ENCODE measurements at places on chromosomes 7 and 10.
A peak's percentile ranks its signal among the peaks of the same experiment; 100 is the strongest.

- no peak for DNase-seq
These were observed 134.7 kb downstream of the EMX2 start for GRCh38 chr10:117677239-117677638.

GRCh38 chr10:24706479-24707118, 17.1 kb downstream of the ARHGAP21 start:
- peak; percentile 9 for DNase-seq

DNA sequence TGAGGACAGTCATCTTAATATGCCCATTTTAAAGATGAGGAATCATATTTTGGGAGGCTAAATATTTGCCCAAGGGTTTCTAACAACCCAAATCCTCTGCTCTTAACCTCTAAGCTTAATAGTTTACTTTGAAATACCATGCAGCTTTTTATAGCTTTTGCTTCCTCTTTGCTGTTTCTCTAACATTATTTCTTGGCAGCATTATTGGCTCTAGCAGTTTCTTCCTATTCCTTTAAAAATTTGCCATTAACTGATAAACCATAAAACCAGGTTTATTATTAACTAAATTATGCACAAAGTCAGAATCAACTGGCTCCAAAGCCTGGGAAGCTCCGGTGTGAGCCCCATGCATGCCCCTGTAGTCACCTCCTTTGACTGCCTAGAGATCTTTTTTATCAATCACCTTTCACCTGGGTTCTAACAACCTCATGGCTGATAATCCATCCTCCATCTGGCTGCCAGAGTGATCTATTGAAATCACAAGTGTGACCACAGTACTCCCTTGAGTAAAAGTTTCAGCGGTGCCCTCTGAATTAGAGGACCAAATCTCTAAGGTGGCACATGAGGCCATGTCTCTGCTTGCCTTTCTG, 62.4 kb downstream of the ITGB8 start:
- DNase-seq, result no peak

GRCh38 chr7:80641548-80641947, 3.1 kb downstream of the CD36 start:
- DNase-seq, result no peak

DNA sequence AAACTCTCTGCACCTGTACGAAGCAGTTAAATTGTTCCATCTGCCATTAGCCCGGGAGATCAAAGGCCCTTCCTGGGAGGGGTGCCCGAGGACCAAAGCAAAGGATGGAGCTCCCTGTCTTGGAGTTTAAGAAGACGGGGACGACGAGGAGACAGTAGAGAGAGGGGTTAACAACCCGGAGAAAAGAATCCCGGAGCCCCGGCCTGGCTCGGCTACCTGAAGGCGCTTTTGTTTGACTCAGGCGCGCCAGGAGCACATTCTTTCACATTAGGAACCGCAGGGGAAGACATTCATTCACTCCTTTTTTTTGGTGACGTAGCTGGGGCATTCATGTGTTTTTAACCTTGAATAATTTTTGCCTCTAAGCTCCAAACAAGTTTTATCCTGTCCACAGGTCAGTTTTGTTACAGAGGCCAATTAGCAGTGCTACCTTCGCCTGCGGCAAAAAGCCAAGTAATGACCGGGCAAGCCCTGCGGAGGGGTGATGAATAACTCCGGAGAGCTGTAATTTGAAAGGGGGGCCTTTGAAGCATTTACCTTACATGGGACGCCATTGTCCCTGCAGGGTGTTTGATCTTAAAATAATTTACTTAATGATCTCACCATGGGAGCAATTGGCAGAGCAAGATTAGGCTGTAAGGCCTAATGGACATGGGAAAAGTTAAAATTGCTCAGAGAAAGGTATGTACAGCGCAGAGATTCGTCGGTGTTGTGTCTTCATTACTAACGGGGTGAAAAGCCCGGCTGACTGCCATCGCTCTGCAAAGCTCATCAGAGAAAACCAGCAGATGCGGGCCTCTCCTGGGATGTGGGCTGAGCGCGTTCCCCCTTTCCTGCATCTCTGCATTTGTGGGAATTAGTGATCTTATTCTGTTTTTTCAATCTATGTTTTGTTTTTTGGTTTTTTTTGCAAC, 258.0 kb upstream of the SP4 start:
- no peak for DNase-seq

- DNase-seq, result no peak
These were observed 566.0 kb downstream of the SUGCT start for GRCh38 chr7:40700653-40701421.

DNA sequence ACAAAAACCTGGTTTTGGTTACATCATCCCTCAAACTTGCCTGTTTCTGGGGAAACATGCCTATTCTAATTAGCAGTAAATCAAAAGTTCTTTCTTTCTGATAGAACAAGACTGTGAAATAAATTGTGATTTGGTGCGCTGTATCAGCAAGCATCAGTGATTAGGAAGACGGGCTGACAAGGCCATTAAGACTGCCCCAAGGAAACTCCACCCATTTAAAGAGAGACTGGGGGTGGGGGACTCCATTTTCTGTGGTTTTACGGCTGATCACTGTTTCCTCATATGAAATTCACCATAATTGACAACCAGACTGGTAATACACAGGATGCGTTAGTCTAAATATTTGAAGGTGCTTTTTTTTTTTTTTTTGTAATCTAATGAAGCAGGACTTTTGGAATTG, 68.7 kb downstream of the MBL2 start:
- no peak for DNase-seq

GRCh38 chr7:78018641-78019446, 220.3 kb downstream of the PHTF2 start:
- DNase-seq, result peak; percentile 20

DNA sequence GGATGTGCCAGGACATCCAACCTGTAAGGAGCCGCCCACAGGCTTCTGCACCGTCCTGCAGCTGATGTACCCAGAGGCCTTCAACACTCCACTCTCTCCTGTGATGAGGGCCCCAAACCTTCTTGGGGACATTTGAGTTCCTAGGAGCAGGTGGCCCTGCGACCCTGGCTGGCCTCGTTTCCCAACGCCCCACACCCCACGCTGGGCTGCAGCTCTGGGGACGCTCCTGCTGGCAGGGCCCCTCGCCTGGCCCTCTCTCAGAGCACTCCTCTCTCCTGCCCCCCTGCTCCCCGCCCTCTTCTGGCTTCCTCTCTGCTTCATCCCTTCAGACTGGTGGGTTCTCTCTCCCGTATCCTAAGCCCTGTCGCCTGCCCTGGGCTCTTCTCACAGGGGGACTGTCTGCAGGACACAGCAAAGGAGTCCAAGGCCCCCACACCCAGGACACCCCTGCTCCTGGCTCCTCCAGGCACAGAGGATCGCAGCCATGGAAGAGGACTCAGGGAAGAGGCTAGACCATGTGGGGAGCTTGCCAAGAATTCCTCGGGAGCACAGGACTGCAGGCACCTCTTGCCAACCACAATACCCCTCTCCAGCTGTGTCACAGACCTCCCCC, 541.4 kb downstream of the TCERG1L start:
- no peak for DNase-seq

- no peak for DNase-seq
These were observed 959.7 kb upstream of the ZNF722 start for GRCh38 chr7:63038987-63039386.

DNA sequence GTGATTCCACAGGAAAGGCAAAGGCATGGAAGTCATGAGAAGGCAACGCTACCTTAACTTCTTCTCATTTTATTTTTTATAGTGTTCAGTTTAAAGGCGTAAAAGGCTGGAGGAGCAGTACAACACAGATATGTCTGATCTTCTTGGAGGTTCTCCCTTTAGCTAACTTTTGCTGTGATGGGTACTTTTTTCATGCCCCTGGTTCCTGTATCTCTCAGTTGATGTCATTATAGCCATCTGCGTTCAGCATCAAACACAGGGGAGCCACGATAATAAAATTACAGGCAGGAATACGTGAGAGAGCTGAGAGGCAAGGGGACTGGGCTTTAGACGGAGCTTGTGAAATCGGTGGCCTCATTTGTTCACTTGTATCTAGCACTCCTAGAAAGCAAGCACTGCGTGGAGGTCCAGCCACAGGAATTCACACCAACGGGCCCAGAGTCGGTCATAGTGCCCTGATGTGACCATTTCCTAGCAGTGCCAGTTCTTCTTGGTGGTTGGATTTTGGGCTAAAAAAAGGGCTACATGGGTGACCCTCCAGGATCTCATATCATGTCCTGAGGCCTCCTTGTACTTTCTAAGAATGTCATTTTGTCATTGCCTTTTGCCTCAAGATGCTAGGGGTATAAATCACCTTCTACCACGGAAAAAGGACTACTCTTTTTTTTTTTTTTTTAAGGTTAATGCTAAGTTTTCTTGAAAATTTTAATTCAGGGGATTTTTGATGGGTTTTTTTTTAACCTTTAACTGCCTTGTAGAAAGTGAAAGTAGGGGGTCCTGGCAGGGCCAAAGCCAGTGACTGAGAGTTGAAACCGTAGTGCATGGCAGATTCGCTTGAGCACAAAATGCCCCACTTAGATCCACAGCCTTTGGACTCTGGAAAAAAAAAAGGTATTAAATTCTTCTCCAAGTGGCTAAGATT, 191.5 kb downstream of the CELF2 start:
- DNase-seq, result peak; percentile 41

DNA sequence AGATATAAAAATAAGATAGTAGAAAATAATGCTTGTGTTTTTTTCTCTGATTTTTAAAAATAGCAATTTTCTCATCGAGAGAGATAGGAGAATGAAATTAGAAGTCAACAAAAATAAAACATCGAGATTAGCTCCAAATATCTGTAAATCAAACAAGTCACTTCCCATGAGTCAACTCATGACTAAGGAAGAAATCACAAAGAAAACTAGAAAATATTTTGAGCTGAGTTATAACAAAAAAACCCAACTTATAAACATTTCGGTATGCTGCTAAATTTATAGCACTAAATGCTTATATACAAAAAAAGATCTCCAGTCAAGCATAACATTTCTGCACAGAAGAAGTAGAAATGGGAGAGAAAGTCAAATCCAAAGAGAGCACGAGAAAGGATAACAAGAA, 140.1 kb downstream of the ITGA8 start:
- DNase-seq, result no peak

DNA sequence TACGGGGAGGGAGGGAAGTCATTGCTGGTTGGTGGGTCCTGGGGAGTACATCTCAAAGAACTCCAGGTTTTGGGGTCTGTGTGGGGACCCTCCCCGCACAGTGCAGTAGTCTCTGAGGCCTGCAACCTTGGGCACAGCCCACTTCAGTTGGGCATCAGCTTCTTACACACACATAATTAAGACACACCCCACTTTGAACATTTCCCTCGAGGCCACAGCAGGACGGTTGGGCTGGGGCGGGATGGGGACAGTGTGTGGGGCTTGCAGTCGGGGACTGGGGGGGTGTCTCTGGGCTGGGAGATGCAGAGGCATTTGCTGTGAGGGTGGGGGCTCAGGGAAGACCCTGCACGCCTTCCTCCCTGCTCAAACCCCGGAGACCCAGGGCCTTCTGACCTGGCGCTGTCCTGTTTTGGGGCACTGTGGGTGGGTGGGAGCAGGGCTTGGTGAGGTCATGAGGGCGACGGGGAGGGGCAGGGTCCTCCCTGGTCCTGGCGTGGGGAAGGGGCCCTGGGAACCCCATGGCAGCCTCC, 1.3 kb downstream of the LFNG start:
- DNase-seq, result peak; percentile 19

GRCh38 chr7:150447966-150448788, 2.3 kb upstream of the GIMAP8 start:
- no peak for DNase-seq

DNA sequence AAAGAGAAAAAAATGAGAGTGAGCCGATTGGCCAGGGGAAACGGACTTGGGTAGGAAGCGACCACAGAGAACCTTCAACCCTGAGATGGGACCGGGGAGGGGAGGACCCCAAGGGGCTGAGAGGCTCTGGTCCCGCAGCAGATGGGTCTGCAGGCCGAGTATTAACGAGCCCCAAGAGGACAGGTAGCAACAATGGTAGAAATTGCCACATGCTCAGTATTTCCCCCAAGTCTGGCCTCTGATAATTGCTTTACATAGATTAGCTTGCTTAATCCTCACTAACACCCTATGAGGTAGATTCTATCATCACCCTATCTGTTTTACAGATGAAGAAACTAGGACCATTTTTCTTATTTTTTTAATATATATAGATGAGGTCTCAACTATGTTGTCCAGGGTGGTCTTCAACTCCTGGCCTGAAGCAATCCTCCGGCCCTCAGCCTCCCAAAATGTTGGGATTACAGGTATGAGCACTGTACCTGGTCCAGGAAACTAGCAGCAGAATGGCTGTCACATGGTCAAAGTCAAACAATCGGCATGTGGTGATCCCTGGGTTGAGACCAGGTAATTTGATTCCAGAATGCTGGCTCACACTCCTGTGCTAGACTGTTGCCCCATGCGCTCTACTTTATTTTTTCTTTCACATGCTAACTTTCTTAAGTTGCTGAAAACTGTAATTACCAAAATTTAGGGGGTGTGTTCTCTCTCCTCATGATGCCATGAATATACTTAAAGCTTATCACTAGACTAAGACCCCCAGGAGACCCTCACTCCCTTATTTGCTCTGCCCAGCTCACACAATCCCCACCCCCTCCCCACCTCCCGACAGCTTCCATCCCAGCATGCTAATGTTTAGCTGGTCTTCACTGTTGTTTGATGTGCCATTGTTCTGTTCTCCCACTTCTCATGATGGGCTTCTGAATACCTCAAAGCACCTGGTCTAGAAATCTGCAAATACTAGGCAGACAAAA, 67.9 kb upstream of the AFAP1L2 start:
- no peak for DNase-seq

DNA sequence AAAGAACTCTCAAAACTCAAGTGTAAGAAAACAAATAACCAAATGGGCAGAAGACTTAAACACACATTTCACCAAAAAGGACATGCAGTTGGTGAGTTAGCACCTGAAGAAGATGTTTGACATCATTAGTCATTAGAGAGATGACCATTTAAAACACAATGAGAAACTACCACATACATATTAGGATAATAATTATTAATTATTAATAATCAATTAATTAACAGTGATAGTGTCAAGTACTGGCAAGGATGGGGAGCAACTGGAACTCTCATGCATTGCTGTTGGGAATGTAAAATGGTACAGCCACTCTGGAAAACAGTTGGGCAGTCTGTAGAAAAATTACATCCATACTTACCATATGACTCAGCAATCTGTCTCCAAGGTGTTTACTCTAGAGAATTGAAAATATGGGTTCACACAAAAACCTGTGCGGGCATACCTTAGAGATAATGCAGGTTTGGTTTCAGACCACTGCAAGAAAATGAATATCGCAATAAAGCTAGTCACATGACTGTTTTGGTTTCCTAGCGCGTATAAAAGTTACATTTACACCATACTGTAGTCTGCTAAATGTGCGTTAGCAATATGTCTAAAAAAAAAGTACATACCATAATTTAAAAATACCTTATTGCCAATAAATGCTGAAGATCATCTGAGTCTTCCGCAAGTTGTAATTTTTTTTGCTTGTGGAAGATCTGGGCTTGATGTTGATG, 30.3 kb downstream of the ARID5B start:
- DNase-seq, result no peak
